ENCODE measurements at places on chromosomes 2 and 18.

GRCh38 chr2:27741673-27742072 is 29.8 kb upstream of the MRPL33 start:
- no peak for DNase-seq

DNA sequence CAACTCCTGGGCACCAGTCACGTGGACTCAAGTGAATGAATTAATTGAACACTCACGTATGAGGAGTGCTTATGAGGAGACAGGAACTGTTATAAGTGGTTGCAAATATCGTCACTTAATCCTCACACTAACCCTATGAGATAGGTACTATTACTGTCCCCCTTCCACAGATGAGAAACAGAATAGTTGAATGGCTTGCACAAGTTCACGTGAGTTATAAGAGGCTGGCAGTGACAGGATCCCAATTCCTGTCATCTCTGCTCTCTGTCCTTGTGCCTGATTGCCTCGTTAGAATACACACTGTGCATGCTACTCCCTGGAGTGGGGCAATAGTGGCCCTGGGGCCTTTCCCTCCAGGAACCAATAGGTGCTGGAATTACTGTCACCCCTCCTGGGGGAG is 253.5 kb downstream of the DYSF start:
- DNase-seq, result no peak

DNA sequence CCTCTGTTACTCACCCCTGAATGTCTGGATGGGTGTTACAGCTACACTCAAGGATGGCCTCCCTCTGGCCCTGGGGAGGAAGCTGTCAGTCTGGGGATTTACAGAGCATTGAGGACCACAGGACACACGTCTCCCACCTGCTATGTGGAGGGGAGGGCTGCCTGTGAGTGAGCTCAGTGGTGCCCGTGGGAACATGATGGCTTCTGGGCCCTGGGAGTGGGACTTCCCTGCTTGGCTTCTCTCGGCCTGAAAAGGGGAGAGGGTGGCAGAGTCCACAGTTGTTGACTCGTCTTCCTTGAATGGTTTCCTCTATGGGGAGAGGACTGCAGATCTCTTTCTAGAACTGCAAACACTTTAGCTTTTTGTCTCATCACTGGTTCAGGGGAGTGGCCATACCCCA is 79.1 kb downstream of the SH3BP4 start:
- no peak for DNase-seq

DNA sequence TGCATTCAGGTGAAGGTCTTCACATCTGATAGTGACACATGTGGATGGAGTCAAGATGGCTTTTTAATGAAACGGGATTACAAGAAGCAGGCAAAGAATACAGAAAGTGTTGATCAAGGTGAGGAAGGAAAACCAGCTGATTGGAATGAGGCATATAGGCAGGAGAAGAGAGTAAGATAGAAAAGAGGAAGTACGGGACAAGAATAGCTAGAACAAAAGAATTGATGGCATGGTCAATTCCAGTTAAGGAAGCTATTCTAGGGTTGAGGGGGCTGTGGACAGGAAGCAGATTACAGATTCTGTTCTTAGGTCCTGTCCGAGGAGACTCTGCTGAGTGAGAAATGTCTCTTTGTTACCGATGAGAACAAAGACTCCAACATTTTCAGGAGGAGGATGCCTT is 13.2 kb upstream of the NCK2 start:
- no peak for DNase-seq

- no peak for DNase-seq
Measured at GRCh38 chr18:685438-685837, 27.0 kb downstream of the ENOSF1 start.

- DNase-seq, result peak; percentile 39
Measured at GRCh38 chr2:157055660-157056199, 201.8 kb upstream of the GALNT5 start.

GRCh38 chr2:230901006-230901405 is 24.0 kb downstream of the GPR55 start:
- no peak for DNase-seq

DNA sequence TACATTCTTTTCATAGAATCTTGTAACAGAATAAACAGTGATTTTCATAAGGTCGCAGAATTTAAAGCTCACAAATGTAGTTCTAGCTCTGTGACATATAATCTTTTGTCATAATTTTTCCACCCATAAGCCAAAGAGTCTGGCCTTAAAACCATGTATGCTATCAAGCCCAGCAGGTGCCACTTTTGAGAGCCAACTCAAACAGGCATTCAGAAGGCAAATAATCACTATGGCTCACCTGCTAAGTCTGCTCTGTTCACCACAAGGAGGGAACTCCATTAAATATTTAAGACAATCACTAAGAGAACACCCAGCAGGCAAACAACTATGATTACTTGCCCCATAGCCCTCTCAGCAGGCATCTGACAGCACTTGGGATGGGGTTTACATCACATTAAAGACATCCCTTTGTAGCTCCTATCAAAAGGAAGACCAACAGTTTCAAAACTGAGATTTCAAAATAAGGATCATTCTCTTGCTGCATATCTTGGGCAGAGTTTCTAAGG is 241.6 kb downstream of the PDE11A start:
- no peak for DNase-seq

DNA sequence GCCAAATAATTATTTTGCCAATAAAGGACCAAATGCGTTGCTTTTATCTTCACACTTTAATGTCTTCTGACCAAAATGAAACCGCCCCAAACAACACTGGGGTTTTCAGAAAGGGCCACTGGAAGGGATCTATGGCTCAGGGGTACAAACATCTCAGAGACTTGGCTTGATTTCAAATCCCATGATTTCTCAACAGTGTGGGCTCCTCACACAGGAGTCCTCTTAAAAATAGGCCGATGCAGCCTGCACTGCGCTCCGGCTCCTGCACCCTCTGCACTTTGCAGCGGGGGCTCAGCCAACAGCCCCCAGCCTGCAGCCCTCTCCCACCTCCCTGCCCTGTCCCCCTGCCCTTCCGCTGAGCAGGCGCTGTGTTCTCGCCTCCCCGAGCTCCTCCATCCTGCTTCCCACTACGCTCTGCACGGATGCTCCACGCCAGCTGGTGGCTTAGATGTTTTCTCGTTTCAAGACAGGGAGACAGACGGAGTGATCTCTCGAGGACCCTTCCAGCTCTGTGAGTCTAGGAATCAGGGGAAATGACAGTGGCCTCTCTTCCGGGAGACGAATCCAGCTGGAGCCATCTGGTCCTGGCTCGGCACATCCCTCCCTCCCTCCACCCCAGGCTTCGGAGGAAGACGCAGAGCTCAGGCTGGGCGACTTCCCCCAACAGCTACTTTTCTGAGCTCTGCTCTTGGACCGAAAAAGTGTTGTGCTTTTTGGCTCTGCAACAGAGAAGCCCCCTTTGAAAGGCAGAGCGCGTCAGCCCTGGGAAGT is 71.4 kb downstream of the KCNF1 start:
- no peak for DNase-seq

DNA sequence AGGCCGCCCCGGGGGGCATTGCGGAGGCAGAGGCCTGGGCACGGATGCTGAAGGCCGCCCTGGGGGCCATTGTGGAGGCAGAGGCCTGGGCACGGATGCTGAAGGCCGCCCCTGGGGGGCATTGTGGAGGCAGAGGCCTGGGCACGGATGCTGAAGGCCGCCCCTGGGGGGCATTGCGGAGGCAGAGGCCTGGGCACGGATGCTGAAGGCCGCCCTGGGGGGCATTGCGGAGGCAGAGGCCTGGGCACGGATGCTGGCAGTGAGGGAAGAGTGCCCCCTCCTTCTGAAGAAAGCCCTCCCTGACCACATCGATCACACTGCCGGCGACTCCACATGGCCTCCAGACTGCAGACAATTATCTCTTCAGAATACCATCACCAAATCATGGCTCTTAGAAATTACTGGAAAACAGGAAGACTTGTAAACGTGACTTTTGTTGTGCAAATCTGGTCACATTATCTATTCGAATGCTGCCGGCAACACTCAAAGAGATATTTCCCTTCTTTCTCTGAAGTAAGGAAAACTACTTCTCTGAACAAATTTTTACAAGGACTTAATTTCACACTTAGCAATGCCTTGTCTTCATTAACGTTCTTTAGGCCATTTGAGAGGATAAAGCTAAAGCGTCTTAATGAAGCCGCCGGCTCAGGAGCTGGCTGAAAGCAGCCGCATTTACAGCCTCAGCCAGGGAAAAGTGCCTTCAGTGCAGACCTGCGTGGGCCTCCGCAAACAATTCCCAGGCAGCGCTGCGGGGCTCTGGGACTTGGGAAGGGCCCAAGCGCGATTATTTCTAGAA is 18.1 kb upstream of the SNTG2 start:
- no peak for DNase-seq

DNA sequence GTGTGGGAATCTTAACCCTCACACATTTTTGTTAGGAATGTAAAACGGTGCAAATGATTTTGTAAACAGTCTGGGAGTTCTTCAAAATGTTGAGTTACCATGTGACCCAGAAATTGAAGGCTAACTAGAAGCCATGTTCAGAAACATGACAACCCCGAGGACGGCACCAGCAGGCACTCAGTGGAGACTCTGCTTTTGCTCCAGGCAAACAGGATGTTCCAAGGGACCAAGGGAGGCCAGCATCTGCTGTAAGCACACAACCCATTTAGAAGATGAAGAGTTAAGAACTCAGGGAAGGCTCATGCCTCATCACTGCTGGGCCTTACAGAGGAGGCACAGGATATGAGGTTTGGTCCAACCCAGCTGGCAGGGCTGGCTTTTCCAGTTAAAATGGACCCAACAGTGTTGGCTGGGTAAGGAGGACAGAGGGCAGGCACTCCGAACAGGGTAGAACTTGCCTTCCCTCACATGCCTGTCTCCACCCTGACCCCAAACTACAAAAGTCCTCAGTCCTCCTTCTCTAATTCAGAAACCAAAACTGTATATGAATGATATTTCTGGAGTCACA is 23.6 kb downstream of the PARD6G start:
- no peak for DNase-seq

DNA sequence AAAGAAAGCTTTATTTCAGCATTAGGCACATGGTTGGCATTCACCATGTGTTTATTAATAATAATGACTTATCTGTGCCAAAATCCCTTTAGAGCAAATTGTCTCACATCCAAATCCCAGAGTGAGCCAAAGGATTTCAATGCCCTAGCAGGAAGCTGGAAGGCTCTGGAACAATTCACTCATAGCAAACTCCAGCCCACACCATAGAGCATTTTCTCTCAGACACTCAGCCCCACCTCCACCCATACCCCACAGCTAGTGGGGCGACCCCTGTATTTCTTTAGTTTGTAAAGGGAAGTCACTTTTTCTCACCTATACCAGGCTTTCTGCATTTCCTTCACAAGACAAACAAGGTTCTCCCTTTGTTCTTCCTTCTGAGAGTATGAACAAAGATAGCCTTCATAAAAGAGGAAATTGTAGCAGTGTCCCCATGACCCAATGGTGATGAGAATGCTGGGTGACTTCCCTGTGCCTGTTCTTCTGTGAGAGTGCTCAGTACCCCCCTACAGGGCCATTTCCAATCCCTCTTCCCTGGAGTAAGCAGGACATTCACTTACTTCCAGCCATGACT is 100.1 kb upstream of the APCDD1 start:
- no peak for DNase-seq

- DNase-seq, result no peak
Measured at GRCh38 chr2:197296835-197297234, 13.7 kb downstream of the ANKRD44 start.

- DNase-seq, result no peak
Measured at GRCh38 chr2:6955511-6956136, 38.4 kb downstream of the RNF144A start.

DNA sequence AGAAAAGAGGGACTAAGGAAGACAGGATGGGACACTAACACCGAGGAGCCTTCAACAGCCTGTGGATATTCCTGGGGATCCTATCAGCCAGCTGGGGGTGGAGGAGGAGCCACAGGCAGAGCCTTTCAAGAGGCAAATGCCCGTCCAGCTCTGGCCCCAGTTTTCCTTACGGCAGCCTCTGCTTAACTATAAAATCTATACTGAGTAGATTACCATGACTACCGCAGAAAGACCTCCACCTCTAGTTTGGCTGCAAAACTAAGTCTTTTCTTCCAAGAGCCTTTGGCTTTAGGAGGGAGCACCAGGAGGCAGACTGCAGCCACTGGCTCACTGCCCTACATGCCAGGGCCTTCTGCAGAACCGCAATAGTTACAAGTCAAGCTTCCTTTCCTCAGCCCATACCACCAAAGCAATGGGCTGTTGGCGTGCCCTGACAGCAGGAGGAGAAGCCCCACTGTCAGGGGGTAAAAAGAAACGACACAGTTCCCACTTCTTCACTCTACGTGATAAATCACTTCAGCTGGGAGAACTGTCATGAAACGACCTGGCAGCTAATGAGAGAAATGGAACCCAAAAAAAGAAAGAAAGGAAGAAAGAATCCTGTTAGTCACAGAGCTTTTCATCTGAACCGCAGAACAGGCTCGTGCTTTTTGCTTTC is 25.1 kb upstream of the CREB1 start:
- DNase-seq, result peak; percentile 38

- DNase-seq, result peak; percentile 58
Measured at GRCh38 chr18:45910405-45911023, 56.6 kb downstream of the EPG5 start.

- no peak for DNase-seq
Measured at GRCh38 chr18:35174093-35174731, 66.6 kb upstream of the ZNF397 start.

DNA sequence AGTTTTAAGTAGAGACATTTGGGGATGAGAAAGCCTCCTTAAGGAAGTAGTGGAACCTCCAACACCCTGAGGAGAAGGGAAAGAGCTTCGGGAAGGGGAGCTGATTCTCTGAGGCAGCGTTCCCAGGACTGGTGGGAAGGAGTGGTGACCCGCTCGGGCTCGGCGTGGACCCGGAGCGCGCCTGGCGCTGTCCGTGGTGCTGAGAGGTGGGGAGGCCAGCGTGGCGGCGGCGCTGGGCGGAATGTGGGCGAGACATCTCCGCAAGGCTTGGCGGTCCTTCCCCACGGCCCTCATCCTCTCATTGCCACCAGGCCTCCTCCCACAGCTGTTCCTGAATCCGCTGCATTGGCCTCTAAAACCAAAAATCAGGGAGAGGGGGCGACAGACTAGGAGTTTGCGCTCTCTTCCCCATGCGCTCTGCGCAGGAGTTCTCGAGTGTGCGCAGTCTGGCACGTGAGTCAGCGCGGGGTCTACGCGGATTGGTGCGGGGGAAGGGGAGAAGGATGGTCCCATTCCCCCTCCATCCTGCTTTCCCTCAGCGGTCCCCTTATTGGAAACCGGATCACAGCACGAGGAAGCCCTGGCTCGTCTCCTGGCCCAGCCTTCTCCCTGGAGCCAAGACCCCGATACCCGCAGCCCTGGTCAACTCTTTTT is 857 bp downstream of the RESP18 start:
- no peak for DNase-seq

DNA sequence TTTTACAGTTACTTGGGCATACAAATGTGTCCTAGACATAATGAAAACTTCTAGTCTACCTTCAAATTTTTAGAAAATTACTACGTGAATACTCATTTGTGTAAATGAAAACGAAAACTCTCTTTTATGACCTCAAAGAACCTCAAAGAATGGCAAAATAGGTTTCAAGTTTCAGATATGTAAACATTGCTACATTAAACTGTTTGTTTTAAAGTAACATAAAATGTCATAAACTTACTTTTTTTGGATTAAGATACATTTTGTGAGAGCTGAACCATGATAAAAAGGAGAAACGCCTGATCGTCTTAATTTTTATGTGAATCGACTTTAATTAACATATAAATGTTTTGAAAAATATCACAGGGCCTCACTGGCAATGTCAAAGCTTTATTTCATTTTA is 91.4 kb downstream of the PPP1R1C start:
- no peak for DNase-seq

GRCh38 chr2:130251535-130251872 is 53.3 kb upstream of the TUBA3E start:
- no peak for DNase-seq
